ENCODE measurements at places on chromosomes 11 and 22. TPM values are rescaled to one million over a fixed set of nuclear protein-coding genes. Genes with fewer than 3 reads are reported as not detected.

JRKL gene
- total RNA-seq = 4.9 TPM

KDM4D gene
- not detected for total RNA-seq

TRIM48 gene
- not detected for total RNA-seq

ANO1 gene
- total RNA-seq = 20.1 TPM

GRCh38 chr22:36486619-36487384 is 5.4 kb upstream of the TXN2 start:
- DNase-seq = peak; percentile 53

- no peak for DNase-seq
Observed at GRCh38 chr11:74507582-74507981, 14.1 kb upstream of the LIPT2 start.

- DNase-seq = no peak
Observed at GRCh38 chr22:50536226-50536625, 6.4 kb upstream of the TYMP start.

- no peak for DNase-seq
Observed at GRCh38 chr11:33116535-33116934, 44.7 kb downstream of the CSTF3 start.

DNA sequence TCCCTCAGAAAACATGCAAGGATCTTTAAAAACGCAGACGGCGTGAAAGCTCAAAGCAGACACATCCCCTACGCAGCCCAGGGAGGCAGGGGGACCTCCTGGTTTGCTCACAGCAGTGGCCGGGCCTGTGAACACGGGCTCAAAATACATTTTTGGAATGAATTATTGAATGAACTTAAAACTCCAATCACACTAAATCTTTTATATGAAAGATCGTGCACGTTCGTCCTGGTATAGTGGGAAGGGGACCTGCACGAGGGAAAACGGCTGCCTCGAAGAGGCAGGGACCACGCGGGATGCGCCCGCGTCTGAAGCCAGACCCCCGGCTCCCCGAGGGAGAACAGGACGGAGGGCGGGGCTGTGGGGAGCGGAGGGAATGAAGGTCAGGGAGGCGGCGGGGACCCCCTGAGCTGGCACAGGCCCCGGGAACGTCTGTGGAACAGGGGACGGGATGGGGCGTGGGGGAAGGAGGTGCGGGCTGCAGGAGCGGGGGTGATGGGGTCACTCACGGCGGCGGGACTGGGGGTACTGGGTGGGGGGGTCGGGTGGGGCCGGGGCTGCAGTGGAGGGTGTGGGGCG is 1.3 kb upstream of the PANX2 start:
- no peak for DNase-seq

RIMBP3B gene
- total RNA-seq = not detected

POTEH gene
- total RNA-seq = not detected

GRCh38 chr11:6656936-6657335 is 1.3 kb upstream of the DCHS1 start:
- no peak for DNase-seq

GRCh38 chr11:73478737-73479347 is 102.6 kb downstream of the RELT start:
- DNase-seq = no peak

- no peak for DNase-seq
Observed at GRCh38 chr11:35039076-35039475, 99.9 kb upstream of the CD44 start.

HSCB gene
- 7.5 TPM for total RNA-seq

DNA sequence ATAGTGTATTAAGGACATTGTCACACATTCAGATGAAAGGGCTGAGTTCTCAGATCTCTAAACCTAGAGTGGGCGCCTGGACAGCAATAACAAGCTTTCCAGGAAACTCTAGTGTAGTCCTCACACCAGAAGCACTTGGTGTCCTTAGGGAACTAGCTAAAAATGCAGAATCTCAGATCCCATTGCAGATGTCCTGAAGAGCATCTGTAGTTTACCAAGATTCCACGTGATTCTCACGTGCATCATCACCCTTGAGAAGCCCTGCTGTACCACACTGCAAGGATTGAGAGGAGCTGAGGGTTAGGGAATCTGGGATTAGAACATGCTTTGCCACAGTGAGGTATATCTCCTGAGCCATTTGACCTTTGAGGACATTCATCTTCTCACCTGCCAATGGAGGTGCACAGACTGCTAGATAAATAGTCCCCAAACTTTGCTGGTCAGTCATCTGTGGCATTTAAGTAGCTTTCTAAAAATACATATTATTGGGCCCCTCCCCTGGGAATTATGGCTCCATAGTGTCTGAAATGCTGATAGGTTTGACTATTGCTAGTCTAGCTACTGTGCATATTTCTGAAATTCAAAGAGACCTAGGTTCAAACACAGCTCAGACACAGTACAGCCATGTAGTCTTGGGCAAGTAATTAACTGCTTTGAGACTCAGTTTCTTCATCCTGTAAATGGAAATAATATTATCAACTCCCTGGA is 1068.9 kb downstream of the OPCML start:
- DNase-seq = no peak

- DNase-seq = no peak
Observed at GRCh38 chr22:44677353-44677840, 24.6 kb upstream of the PRR5 start.

HEPACAM gene
- not detected for total RNA-seq

AGBL2 gene
- 9.9 TPM for total RNA-seq

GRCh38 chr22:36110306-36110881 is 50.2 kb downstream of the APOL3 start:
- DNase-seq = no peak

DNA sequence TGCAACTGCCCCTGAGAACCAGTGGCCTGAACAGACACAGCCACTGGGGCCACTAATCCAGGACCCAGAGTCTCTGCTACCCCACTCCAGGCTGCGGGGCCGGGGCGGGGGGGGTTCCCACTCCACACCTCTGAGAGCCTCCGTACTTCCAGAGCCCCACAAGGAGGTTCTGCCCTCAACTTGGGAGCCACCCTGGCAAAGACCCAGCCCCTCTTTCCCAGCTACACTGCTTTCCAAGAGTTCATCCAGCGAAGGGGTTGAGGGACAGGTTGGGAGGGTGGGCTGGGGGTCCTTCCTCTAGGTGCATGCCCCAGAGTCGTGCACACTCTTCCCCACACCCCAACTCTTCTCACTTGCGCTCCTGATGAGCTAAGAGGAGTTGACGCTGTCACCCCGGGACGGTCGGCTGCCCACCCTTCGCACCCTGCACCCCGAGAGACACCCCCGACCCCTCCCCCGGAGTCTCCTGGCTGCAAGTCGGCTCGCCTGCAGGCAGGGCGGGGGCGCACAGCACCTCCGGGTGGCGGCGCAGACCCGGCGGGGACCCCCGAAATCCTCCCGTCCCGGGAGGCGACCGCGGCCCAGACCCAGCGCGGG is 531 bp downstream of the RAB3IL1 start:
- DNase-seq = no peak

GRCh38 chr11:106087815-106088435 is 10.5 kb downstream of the AASDHPPT start:
- peak; percentile 66 for DNase-seq

GRCh38 chr11:62295504-62295903 is 3.4 kb downstream of the SCGB1D4 start:
- DNase-seq = peak; percentile 71

- DNase-seq = no peak
Observed at GRCh38 chr22:41856469-41856868, 23.6 kb downstream of the SREBF2 start.

DNA sequence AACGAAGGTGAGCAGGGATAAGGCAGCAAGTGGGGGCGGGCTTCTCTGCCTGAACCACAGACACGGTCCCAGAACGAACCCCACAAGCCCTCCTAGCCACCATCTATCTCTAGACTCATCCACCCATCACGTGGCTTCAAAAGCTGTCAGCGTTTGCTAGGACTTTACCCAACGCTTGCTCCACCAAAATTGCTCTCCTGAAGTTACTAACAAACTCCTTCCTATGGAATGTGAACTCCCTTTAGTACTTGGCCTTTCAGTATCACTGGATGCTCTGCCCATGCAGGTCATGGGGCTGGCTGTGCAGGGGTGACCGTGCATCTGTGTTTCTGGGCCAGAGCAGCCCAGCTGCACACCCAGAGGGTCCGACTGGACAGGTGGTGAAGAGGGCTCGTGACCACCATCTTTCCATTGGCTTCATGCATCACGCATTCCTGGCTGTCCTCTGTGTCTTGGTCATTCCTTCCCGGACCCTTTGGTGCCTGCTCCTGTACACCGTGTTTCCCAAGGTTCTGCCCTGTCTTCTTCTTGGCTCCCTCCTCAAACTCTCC is 85.1 kb downstream of the MYO7A start:
- no peak for DNase-seq

GRCh38 chr11:123525097-123525496 is 95.0 kb downstream of the GRAMD1B start:
- DNase-seq = no peak

- no peak for DNase-seq
Observed at GRCh38 chr22:44026066-44026629, 2.0 kb downstream of the PARVB start.

TNNI2 gene
- total RNA-seq = not detected

DNA sequence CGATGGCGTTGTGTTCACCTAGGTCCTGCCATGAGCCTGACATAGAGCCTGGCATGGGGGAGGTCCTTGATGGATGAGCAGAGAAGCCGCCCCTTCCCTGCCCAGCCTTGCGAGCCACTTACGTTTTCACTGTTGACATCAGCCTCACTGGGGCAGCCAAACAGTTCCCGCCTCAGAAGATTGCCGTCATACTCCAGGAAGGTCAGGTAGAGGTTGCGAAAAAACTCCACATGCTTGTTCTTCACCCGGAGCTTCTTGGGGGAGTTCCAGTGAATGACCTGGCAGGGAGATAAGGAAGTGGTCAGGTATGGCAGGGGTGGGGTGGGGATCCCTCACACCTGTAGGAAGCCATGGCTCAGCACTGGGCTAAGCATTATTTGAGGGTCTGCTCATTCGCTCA is 279.3 kb upstream of the SYN3 start:
- DNase-seq = peak; percentile 76

RAPSN gene
- total RNA-seq = 1.2 TPM

DNA sequence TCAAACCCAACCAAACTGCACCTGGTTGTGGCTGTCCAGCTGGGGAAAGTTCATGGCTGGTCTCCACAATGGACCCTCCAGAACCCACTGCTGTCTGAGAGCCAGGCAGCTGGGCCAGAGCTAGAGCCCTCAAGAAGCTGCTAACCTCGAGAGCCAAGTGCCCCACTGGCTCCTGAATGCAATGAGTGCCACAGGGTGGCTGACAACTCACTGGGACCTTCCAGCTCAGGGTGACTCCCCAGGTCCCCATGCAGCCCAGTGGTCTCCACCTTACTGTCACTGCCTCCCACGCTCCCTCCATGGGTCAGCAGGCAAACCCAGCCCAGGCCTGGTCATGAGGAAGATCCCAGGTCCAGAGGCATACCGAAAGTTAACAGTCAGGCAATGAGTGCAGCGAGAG is 8.0 kb upstream of the CHST1 start:
- no peak for DNase-seq

DNA sequence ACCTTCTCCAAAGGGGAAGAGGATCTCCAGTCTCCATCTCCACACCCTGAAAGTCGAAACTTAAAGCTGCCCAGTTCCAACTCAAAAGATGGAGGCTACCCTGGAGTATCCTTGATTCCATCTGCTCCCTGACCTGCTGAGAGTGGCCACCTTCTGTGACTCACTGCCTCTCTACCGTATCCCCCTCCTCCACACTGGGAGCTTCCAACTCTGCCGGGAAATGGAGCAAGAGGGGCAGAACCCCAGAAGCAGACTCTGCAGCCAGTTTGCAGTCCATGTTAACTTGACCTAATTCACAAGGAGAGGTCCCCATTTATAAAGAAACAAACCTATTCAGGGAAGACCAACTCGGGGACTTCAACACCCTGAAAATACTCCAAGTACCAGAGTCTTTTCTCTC is 22.0 kb upstream of the IRAG1 start:
- no peak for DNase-seq

GRCh38 chr11:134150195-134150903 is 73.4 kb downstream of the NCAPD3 start:
- DNase-seq = no peak

- peak; percentile 47 for DNase-seq
Observed at GRCh38 chr11:48081151-48082010, 101.0 kb downstream of the PTPRJ start.
